CD4-positive, alpha-beta T cell treated with Interleukin-21 for 1 hour (primary cell): ENCODE measurements at places on chromosomes 3 and 15.

- no peak for DNase-seq
Measured at GRCh38 chr15:53323191-53323590, 436.3 kb downstream of the WDR72 start.

GRCh38 chr3:192156382-192156781, 571.0 kb downstream of the FGF12 start:
- DNase-seq: no peak

DNA sequence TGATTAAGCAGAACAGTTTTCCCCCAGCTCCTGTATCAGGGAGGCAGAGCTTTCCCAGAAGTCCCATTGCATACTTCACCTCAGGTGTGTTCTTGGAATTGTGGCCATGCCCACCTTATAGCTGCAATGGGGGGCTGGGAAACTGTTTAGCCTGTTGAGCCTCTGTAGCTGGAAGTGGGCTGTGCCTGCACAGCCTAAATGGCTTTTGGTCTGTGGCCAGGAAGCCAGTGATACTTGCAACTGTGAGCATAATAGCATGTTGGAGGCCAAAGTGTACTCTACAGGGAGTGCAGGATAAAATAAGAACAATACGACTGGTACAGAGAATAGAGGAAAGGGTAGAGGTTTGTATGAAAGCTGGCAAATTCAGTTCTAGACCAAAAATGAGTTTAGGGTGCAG, 248.5 kb downstream of the PTPRG start:
- DNase-seq: no peak

- DNase-seq: peak; percentile 90
Measured at GRCh38 chr15:90954712-90955623, at the start of gene RCCD1. TSS of gene RCCD1 (plus strand) at chr15:90954884. CDS start at chr15:90956735, 1,851 bp downstream.

DNA sequence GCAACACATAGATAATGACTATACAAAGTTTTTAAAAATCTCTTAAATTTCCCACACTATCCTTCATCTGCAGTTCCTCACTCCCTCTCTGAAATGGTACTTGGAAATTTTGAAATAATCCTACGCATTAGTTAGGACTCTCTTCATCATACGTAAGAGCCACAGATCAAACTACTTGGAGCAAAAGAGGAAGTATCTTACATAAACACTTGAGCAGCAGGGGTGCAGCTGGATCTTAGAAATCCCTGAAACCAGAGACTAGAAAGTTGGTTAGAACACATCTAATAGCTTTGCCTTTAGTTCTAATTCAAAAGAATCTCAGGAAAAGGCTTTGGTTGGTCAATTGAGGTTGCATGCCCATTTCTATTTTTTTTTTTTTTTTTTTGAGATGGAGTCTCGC, 38.8 kb upstream of the ZNF445 start:
- DNase-seq: no peak

- no peak for DNase-seq
Measured at GRCh38 chr3:192850451-192850981, 67.1 kb downstream of the MB21D2 start.

DNA sequence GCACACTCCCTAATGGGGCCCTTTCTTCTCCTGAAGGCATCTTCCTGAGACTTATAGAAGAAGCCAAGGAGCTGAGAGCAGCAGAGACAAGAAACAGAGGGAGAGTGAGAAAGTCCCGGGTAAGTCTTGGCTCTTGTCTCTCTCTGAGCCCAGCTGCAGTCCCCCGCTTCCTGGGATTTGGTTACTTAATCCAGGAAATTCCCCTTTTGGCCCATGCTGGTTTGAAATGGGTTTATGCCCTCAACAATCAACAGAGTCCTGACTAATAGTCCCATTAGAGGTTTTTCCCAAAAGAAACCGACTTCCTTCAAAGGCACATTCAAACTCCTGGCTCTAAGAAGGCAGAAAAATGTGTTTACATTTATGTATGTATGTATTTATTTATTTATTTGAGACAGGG, 22.0 kb downstream of the TMEM158 start:
- no peak for DNase-seq

DNA sequence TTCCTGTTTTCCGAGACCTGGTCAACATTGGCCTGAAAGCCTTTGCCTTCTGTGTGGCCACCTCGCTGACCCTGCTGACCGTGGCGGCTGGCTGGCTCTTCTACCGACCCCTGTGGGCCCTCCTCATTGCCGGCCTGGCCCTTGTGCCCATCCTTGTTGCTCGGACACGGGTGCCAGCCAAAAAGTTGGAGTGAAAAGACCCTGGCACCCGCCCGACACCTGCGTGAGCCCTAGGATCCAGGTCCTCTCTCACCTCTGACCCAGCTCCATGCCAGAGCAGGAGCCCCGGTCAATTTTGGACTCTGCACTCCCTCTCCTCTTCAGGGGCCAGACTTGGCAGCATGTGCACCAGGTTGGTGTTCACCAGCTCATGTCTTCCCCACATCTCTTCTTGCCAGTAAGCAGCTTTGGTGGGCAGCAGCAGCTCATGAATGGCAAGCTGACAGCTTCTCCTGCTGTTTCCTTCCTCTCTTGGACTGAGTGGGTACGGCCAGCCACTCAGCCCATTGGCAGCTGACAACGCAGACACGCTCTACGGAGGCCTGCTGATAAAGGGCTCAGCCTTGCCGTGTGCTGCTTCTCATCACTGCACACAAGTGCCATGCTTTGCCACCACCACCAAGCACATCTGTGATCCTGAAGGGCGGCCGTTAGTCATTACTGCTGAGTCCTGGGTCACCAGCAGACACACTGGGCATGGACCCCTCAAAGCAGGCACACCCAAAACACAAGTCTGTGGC, 16.9 kb downstream of the TMEM43 start:
- DNase-seq: no peak

DNA sequence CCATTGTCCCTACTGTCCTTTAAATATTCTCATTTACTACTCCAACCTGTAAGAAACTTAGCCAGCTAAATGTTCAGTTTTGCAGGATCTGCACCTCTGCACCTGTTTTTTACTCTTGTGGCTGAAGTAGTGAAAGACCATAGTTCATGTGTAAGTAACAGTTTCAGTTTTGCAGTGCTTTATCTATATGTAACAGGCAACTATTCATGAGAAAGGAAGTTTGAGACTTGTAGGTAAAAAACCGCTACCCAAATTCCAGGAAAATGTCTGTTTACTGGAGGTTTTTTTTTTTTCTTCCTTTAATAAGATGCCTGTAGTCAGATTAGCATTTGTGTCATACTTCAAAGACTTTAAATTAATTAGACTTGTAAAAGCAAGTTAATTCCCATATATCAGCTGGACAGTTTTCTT, 25.4 kb upstream of the MBNL1 start:
- DNase-seq: peak; percentile 72

- no peak for DNase-seq
Measured at GRCh38 chr15:97893967-97894366, 66.5 kb upstream of the ARRDC4 start.

- DNase-seq: no peak
Measured at GRCh38 chr15:22978691-22979237, 1.4 kb downstream of the CYFIP1 start.

- no peak for DNase-seq
Measured at GRCh38 chr3:37872413-37873160, 10.9 kb downstream of the CTDSPL start.

DNA sequence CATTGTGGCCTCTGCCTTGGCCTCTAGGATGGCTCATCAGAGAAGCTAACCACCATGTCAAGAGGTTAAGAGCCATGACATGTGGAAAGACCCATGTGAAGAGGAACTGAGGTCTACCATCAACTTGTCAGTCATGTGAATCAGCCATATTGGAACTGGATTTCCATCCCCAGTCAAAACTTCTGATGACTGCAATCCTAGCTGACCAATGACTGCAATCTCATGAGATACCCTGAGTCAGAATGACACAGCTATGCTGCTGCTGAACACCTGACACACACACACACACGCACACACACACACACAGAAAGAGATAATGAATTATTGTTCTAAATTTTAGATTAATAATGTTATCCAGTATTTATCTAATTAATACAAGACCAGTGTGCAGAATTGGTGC, 337.5 kb upstream of the LMCD1 start:
- DNase-seq: no peak

DNA sequence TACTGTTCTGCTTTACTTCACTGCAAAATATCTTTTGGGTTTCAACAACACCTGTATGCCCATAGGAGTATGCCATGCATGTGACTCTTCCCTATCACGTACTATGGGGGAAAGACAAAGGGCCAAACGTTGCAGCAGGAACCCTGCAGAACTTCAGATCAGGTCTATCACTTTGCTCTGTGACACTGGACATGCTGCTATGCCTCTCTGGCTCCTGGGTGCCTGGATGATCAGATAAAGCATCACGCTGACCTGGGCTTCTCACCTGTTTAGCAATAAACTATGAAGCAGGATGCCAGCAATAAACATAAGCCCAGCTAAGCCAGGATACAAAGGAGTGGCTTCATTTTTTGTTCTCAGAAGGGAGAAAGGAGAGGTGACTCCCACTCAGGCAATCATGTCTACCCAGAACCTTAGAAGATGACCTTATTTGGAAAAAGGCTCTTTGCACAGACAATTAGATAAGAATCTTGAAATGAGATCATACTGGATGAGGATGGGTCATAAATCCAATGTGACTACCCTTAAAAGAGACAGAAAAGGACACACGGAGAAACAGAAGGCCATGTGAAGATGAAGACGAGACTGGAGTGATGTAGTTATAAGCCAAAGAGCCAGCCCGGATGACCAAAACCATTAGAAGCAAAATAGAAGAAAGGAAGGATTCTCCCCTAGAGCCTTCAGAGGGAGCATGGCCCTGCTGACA, 19.3 kb downstream of the POMGNT2 start:
- no peak for DNase-seq

GRCh38 chr15:65409036-65409631, 13.6 kb downstream of the IGDCC4 start:
- DNase-seq: no peak

- DNase-seq: no peak
Measured at GRCh38 chr3:45756055-45756454, 40.3 kb downstream of the SLC6A20 start.

DNA sequence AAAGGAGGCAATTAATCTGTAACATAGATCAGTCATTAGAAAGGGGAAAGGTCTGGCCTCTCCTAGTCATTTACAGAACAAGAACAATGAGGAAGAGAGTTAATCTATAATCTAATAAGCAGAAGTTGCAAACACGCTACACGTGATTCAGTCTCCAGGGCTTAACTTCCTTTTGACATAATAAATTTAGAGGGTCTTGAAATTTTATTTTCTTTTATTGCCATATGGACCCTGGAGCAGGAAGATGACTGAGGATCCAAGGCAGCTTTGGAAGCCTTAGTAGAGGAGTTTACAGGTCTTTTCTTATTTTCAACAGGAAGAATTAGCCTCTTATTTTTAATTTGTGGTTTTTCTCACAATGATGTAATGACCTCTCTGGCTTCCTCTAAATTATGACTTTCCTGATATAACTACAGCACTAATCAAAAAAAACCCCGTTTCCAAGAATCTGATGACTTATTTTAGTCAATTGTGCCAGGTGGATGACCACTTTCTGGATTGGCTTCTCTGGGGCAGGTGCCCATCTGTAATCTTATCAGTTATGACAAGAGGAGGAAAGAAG, 32.2 kb downstream of the ADGRG7 start:
- DNase-seq: no peak

GRCh38 chr3:14494973-14495300, 45.2 kb downstream of the GRIP2 start:
- no peak for DNase-seq

DNA sequence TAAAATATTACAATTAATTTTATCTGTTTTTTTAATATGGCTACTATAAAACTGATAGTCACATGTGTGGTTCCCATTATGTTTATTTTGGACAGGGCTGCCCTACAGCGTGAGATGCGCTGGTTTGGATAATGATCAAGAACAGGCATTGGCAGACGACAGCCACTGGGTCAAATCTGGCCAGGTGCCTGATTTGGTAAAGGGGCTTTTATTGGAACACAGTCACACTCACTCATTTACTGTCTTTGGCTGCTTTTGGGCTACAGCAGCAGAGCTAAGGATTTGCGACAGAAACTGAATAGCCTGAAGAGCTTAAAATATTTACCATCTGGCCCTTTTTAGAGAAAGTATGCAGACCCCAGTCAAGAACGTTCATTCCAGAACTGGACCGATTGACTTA, 724.2 kb upstream of the CFAP20DC start:
- DNase-seq: no peak

DNA sequence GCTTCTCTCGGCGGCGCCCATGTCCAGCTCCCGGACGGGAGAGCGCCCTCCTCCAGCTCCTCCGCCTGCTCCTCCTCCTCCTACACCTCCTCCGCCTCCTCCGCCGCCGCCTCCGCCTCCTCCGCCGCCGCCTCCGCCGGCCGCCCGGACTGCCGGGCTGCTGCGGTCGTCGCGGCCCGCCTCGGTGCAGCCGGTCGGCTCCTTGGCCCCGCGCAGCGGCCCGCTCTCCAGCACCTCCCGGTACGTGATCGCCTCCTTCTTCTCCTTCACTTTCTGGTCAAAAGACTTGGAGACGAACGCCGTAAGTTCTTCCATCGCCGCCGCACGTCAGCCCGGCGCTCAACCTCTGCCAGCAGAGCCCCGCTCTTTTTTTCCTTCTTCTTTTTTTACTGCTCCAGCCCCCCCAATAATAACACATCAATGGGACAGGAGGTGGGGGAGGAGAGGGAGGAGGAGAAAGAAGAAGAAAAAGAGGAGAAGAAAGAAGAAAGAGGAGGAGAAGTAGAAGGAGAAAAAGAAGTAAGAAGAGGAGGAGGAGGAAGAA, 438 bp downstream of the SHOX2 start:
- peak; percentile 31 for DNase-seq

- no peak for DNase-seq
Measured at GRCh38 chr15:74194572-74195559, 7.7 kb downstream of the STRA6 start.

- DNase-seq: no peak
Measured at GRCh38 chr3:180870008-180870699, 42.3 kb upstream of the FXR1 start.

- no peak for DNase-seq
Measured at GRCh38 chr15:62075595-62076277, 9.0 kb downstream of the C2CD4A start.

- no peak for DNase-seq
Measured at GRCh38 chr3:178406206-178406605, 130.0 kb upstream of the KCNMB2 start.

- no peak for DNase-seq
Measured at GRCh38 chr15:29569533-29570092, 252.7 kb downstream of the TJP1 start.

DNA sequence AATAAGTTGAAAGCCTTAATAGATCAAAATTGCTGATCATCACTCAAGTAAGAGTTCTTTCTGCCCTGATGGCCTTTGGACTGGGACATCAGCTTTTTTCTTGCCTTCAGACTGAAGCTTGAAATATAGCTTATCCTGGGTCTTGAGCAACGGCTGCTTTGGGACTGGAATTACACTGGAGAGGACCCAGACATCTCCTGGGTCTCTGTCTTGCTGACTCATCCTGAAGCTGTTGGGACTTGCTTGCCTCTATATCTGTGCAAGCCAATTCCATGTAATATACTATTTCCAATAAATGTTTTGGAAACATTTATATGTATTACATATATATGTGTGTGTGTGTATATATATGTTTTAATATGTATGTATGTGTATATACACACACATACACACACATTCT, 260.2 kb downstream of the PDZRN3 start:
- DNase-seq: no peak

GRCh38 chr15:93073465-93073952, 15.5 kb downstream of the RGMA start:
- DNase-seq: no peak
